ENCODE measurements at places on chromosomes 2 and 18. TPM values are rescaled to one million over a fixed set of nuclear protein-coding genes. Genes with fewer than 3 reads are reported as not detected.

- no peak for DNase-seq
Measured at GRCh38 chr2:240914645-240915525, 8.7 kb downstream of the CROCC2 start.

Gene CRYGC
- total RNA-seq: not detected

Gene SULT1C4
- total RNA-seq: not detected

DNA sequence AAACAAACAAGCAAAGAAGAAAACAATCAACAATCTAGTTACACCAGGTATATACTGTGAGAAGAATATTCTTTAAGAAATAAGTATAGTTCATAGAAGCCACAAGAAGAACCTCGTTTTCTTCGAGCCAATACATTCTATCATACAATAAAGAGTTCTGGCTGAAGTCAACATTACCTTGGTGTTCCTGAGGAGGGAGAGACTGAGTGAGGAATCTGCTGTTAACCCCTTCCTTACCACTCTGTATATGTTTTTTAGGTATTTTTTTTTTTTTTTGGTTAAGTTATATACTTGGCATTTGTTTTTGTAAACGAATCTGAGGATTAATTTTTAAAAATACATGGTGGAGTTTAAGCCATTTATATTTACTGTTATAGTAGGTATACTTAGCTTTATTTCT is 412.5 kb downstream of the NUP35 start:
- DNase-seq: no peak

Gene PIEZO2
- not detected for total RNA-seq

GRCh38 chr18:74303936-74304335 is 11.7 kb upstream of the C18orf63 start:
- DNase-seq: no peak

- no peak for DNase-seq
Measured at GRCh38 chr2:14902953-14903352, 270.4 kb downstream of the LRATD1 start.

- DNase-seq: no peak
Measured at GRCh38 chr2:68645523-68645922, 2.1 kb downstream of the PROKR1 start.

Gene SCN3A
- total RNA-seq: not detected
